ENCODE measurements at places on chromosomes 11 and 22. TPM values are rescaled to one million over a fixed set of nuclear protein-coding genes. Genes with fewer than 3 reads are reported as not detected.

SCGB1D2 gene
- polyA plus RNA-seq: 5.6 TPM

MFRP gene
- not detected for polyA plus RNA-seq

DNA sequence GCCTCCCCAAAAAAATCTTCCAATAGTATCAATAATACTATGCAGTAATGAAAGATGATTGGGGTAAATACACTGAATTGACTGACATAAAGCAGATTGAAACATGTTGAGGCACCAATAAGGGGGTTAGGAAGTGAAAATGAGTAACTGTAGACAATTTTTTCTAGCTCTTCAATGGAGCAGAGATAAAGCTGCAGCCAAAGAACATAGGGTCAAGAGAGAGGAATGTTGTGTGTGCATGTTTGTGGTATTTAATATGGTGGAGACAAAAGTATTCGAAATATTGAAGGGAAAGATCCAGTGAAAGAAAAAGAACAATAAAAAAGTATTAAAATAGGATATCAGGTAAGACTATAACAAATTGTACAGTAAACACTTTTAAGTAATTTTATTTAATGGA lies 450.0 kb upstream of the CCDC179 start:
- DNase-seq: no peak

GRCh38 chr11:64222651-64223000 lies 3.4 kb downstream of the TRPT1 start:
- DNase-seq: no peak

OR2AG1 gene
- not detected for polyA plus RNA-seq

DNA sequence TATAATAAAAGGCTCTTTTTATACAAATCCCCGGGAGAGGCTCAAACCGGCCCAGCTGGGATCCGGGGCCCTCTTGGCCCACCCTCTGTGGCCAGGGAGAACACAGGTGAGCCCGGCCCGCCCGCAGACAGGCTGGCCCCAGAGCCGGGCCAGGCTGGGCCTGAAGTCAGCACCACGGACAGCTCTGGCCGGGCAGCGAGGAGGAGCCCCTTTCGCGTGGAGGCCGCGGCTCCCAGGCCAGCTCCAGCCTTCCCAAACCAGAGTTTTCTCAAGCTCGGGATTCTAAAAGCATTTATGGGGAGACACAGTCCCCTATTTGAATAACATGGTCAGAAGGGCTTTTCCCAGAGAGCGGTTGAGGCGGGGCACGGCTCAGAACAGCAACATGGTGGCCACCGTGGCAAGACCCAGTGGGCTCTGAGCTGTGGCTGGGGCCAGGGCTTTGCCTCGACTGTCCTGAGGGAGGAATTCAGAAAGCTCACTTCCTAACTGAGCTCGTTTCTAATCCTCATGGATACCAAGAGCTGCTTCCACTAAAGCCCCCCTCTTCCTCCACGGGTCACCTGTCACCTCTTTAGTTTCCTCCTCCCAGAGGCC lies 115.4 kb downstream of the BRD1 start:
- peak; percentile 70 for DNase-seq

DNA sequence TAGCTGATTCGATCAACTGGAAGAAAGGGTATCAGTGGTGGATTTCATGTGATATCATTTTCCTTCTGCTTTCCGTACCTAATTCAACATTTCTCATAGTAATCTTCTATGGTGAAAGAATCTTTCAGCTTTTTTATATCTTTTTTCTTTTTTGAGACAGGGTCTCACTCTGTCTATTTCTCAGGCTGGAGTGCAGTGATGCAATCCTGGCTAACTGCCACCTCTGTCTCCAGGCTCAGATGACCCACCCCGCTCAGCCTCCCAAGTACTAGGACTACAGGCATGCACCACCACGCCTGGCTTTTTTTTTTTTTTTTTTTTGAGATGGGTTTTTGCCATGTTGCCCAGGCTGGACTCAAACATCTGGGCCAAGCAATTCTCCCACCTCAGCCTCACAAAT lies 18.6 kb upstream of the CHORDC1 start:
- DNase-seq: no peak

GRCh38 chr11:125952973-125953372 lies 7.1 kb downstream of the VSIG10L2 start:
- DNase-seq: no peak

DNA sequence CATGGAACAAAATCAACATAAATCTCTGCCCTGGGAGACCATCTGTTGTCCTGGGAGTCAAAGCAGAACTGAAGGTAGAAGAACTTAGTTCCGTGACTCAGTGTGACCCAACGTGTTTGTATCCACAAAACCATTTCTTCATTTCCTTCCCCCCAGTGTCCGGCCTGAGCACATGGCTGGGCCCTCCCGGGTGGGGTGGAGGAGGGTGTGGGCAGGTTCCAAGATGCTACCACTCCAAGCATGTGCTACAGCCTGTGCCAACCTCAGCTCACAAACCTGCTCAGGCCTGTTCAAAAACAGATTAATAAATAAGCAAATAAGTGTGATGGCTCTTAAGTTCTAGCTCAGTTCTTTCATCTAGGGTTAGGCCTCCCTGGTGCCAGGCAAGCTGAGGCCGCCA lies 55.3 kb downstream of the SHANK2 start:
- no peak for DNase-seq

All from kidney (tissue), 22 donors.